MV-4-11 (cell line): ENCODE measurements at places on chromosomes 2 and 18.

DNA sequence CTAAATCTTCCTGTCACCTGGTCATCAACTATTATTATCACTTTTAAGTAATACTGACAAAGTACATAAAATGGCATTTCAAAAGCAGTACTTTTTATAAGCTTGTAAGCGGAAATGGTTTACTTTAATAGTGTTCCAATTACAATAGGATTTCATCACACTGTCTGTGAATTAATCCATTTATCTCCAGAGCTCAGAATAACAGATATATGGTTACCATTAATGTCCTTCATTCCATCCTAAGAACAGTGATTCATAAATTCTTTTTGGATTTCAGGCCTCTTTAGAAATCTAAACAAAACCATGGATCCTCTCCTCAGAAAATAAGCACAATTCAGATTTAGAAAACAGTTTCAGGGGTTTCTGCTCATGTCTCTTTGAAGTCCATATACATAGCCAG, 68.4 kb downstream of the PID1 start:
- no peak for DNase-seq

- no peak for DNase-seq
Observed at GRCh38 chr2:217757108-217757463, 245.7 kb downstream of the TNS1 start.

- no peak for DNase-seq
Observed at GRCh38 chr2:30990671-30991070, 147.6 kb downstream of the GALNT14 start.

GRCh38 chr2:121075641-121076497, 209.1 kb downstream of the TFCP2L1 start:
- no peak for DNase-seq

GRCh38 chr2:119011162-119011909, 69.3 kb downstream of the MARCO start:
- DNase-seq: no peak

GRCh38 chr2:147331790-147332419, 512.9 kb upstream of the ACVR2A start:
- no peak for DNase-seq

- DNase-seq: no peak
Observed at GRCh38 chr2:60408811-60409530, 144.5 kb downstream of the BCL11A start.

DNA sequence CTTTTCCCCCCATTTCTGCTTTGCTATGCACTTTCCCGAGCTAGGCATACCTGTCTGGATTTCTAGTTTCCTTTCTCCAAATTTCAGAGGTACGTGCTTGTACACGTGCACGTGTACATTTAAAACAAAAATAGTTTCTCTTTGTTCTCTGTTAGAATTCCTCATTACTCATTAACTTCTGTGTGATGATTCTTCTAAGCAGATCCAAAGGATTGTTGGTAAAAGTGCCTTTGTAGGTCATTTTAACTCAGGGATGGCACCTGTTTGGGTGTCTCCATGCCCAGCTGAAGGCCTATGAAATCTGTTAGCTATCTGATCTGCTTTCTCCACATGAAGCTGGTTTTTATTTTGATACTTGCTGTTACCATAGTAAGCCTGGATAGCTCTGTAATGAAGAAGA, 264.3 kb downstream of the LPIN1 start:
- no peak for DNase-seq

- peak; percentile 66 for DNase-seq
Observed at GRCh38 chr18:57110290-57110689, 36.6 kb upstream of the BOD1L2 start.

- DNase-seq: no peak
Observed at GRCh38 chr2:141570474-141571131, 560.2 kb downstream of the LRP1B start.

- peak; percentile 93 for DNase-seq
Observed at GRCh38 chr2:233223059-233223894, 28.2 kb upstream of the ATG16L1 start.

- no peak for DNase-seq
Observed at GRCh38 chr18:48575658-48576456, 37.0 kb downstream of the CTIF start.

DNA sequence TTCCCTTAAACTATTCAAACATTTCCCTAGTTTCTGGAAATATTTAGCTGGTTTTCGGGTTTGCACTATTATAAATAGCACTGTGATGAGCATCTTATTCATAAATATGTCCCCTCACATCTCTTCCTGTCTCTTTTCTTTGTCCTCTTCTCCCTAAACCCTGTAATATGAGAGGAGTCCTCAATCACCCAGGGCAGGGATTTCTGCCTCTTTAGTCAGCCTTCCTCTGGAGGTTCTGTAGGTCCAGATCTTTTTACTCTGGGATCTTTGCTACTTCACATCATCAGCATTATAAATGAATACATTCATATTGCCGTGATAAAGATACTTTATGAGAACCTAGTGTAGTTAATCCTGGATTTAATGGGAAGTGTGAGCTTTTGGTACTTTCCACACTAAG, 87.9 kb upstream of the TTN start:
- no peak for DNase-seq

DNA sequence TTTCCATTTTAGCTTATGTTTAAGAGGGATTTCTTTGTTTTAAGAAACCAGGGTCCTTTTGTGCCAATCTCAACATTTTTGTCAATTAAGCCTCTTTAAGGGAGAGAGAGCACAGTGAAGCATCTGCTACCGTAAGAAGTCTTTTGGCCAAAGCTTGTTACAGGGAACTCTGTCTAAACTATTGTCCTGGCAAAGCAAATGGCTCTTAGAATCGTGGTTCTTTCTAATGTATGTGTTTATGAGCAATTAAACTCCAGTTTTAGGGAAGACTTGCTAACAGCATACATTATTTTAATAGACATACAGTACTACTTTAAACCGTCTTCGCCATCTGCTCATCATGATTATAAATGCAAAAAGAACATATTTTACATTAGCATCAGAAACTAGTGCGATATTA, 202.1 kb downstream of the CDCA7 start:
- DNase-seq: no peak

DNA sequence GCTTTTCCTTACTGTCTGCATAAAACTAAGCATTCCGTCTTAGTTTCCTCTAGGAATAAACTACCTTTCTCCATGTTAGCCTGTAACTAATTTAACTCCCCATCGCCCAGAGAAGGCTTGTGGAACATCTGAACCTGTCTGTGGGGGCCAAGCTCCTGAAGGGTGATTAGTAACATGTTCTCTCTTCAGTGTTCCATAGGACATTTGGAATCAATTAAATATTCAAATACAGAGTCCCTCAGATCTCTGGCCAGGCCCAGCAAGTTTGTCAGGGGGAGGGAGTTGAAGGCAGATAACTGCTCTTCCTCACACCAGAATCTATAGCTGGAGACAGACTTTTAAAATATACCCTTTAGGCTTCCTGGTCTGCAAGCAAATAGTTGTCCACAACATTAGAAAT, 8.8 kb downstream of the RDH14 start:
- DNase-seq: no peak

GRCh38 chr2:49640630-49641029, 486.3 kb upstream of the FSHR start:
- DNase-seq: no peak

GRCh38 chr2:188524519-188525113, 232.9 kb downstream of the GULP1 start:
- peak; percentile 39 for DNase-seq

- DNase-seq: peak; percentile 91
Observed at GRCh38 chr2:10283106-10284062, 19.3 kb upstream of the HPCAL1 start.

GRCh38 chr2:158717366-158718195, 77.5 kb upstream of the DAPL1 start:
- no peak for DNase-seq

DNA sequence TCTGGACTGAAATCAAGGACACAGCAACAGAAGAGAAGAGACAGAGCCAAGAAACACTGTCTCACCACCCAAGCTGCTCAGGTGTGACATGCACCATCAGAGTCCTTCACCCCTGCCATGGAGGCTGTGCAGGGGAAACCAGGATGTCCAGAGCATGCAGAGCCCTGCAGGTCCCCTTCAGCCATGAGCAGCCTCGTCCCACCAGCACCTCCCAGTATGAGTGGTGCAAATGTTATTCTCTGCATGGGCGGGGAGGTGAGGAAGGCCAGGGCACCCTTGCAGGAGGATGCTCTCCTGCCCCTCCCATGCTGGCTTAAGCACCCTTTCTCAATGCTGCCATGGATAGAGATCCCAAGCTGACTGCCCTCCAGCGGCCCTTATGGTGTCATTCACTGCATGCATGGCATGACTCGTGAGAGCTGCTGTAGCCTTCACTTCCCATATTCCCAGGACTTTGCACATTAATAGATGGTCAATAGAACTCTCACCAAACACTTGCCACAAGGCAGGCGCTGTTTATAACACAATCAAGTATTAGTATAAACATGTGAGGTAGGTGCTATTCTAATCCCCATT, 171.0 kb downstream of the ANAPC1 start:
- DNase-seq: no peak

DNA sequence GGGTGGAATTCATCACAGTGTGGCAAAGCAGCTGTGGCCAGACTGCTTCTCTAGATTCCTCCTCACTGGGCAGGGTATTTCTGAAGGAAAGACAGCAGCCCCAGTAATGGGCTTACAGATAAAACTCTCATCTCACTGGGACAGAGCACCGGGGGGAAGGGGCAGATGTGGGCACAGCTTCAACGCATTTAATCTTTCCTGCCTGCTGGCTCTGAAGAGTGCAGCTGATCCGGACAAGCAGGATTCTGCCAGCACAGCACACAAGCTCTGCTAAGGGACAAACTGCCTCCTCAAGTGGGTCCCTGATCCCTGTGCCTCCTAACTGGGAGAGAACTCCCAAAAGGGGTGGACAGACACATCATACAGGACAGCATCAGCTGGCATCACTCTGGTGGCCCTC, 779.9 kb upstream of the CNTNAP5 start:
- DNase-seq: no peak

GRCh38 chr2:68548396-68548795, 81.0 kb downstream of the APLF start:
- DNase-seq: no peak

GRCh38 chr18:38587571-38587970, 1022.0 kb upstream of the CELF4 start:
- DNase-seq: no peak

DNA sequence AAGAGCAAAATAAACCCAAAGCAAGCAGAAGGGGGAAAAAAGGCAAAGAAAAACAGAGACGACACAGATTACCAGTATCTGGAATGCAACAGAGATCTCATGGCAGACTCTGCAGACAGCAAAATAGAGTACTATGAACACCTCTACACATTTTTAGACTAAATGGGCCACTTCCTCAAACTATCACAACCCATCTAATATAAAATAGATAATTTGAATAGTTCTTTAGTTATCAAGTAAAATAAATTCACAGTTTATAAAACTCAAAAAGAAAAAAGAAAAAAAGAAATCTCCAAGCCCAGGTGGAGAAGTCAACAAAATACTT, 16.6 kb downstream of the SESTD1 start:
- no peak for DNase-seq

DNA sequence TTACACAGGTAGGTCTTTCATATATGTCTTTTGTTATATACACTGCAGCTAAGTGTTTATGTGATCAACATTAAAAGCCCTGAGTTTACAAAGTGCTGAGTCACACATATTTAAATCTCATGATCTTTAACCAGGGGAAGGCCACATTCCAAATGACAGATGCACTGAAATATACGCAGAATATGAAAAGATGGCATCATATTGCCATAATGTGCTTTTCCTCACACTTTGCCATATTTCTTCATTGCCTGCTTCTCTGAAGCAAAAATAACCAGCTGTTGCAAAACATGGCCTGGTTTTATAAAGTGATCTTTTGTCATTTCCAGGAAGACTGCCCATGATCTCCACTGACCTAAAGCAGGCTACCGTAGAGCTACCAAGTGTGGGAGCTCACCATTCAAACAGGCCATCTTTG, 93.5 kb upstream of the MAPRE2 start:
- no peak for DNase-seq

DNA sequence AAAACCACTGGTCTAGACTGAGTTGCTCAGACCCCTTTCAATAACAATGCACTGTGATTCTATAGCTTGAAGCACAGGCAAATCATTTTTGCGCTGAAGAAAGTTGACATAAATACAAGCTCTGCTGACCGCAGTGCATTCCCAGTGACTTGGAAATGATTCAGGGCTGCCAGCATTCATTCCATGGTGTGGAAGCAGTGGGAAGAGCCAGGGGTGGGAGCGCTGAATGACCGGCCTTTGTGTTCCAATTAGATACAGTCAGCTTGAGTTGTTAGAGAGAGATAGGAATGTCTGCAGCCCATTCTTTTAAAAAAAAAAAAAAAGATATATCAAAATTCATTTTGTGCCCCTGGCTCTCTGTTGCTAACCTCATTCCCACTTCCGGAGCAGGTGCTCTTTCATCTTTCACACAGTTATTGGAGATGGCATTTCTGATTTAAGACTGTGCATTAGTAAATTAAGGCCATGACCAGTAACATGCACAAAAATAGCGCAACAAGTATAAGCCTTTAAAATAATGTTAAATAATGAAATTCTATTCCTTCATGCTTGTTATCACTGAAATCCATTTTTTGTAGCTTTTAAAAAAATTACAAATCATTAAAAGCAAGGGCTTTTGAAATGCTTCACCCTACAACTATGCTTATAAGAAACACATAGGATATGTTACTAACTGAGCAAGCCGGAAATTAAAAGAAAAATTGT, 59.4 kb upstream of the CTLA4 start:
- DNase-seq: no peak

DNA sequence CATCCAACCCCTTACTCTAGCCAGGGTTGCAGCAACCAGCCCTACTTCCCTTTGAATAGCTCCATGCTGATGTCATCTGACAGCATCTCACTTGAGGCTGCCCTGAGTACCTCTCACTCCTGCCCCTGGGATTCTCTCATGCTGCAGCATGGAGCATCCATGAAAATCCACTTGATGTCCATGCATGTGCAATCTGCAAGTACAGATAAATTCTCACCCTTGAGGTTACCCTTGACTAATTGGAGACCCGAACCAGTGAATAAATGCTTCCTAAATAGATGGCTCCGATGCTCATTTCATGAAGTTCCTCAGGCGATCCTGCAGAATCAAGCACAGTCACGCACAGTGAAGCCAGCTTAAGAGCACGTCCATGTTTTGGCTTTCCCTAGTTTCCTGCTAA, 298.3 kb downstream of the RBM43 start:
- DNase-seq: no peak

DNA sequence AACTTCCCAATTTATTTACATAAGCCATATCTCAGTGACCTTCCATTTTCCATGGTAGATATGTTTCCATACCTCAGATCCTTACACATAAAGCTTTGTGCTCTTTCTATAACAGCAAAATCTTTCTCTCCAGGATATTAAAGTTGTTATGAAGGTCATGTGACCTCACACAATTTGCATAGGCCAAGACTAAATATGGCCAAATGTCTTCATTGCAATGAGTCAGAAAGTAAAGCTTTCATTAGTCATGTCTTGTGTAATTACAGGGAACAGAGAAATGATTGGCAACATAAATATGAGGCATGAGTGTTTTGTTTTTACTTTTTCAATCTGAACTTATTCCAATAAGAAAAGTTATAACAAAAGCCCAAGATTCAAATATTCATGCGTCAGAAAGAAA, 243.5 kb downstream of the ASXL3 start:
- DNase-seq: no peak
